HFF-Myc (cell line): ENCODE measurements at places on chromosomes 11 and 22.

- DNase-seq: no peak
Measured at GRCh38 chr11:38950867-38951266, 2352.8 kb upstream of the RAG2 start.

DNA sequence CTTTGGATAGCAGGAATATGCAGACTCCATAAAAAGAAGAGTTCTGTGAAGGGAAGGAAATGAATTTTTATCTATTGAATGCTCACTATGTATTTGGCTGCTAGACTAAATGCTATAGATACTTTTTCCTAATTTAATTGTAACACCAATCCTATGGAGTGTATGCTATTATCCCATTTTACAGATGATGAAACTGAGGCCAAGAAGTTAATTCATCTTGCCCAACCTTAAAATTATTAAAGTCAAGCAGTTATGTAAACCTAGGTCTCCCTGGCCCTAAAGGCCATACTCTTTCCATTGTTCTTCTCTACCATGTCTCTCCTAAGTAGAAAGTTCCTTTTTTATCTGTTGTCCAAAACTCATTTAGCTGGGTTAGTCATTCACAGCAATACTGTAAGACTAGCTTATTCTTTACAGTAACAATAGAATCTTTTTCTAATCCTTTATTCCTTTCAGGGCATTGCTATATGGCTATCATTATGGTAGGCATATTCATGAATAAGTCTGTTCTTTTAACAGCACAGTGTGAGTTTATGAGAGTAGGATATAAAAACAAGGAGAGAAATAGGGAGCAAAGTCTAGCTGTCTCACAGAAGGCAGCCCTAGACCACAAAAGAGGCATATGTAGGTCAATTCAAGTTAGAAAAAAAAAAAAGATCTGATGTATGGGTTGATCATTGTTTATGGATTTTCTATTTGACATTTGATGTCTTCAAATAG lies 50.5 kb downstream of the MAML2 start:
- DNase-seq: no peak

- no peak for DNase-seq
Measured at GRCh38 chr11:60343094-60343704, 16.1 kb downstream of the MS4A6E start.

DNA sequence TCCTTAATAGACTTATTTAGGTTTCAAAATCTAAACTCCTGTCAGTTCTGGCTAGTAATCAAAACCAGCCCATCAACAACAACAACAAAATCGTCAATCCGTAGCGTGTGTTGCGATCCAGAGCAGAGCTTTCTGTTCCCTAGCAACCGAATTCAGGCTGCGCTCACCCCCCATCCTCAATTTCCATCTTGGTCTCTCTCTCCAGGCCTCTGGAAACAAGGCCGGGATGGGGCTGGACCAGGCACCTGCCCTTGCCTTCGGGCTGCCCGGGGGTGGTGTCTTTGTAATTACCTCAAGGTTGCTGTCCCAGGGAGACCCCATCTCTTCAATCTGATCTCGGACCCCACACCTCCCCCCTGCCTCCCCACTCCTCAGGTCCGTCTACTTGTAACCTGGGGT lies 1341.5 kb downstream of the BRD1 start:
- DNase-seq: no peak

DNA sequence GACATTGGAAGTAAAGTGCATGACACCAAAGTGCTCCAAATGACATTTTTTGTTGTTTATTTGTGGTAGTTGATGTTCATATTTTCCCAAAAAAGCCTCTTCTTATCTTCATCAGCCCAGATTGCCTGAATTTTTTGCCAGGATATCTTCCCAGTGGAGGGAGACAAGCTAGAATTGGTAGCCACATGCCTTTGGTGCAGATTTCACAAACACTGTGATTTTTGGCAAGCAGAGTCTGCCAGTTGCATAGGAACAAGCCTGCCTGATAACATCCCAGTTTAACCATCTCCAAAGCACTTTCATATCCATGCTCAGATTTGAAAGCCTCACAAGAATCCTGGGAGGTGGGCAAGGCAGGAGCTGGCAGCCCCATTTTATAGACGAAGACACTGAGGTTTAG lies 102.3 kb upstream of the SYT13 start:
- no peak for DNase-seq

DNA sequence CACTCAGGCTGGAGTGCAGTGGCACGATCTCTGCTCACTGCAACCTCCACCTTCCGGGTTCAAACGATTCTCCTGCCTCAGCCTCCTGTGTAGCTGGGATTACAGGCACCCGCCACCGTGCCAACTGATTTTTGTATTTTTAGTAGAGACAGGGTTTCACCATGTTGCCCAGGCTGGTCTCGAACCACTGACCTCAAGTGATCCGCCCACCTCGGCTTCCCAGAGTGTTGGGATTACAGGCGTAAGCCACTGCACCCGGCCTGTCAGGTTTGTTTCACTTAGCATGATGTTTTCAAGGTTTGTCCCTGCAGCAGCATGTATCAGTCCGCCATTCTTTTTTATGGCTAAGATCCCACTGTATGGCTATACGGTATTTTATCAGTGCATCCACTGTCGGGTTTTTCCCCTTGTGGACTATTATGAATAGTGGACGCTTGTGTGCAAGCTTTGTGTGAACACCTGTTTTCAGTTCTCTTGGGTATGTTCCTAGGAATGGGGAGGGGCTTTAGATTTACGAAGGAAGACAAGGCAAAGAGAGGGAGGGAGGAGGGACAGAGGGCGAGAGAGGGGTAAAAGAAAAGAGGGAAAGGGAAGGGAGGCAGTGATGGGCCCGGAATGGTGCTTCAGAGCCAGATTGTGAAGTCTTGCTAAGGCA lies 13.9 kb upstream of the CDC42EP2 start:
- DNase-seq: no peak

DNA sequence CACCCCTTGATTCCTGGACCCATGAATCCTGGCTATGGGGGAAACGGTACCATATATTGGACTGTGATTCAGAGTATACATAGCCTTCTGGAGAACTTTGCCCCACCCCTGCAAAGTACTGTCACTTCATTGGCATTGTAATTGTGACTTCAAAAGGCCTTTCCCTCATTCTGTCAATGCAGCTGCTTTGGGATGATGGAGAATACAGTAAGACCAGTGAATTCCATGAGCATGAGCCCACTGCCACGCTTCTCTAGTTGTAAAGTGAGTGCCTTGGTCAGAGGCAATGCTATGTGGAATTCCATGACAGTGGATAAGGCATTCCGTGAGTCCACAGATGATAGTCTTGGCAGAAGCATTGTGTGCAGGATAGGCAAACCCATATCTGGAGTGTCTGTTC lies 25.7 kb upstream of the MSANTD2 start:
- no peak for DNase-seq

GRCh38 chr11:1131033-1131911 lies 26.5 kb upstream of the MUC5AC start:
- DNase-seq: no peak

- no peak for DNase-seq
Measured at GRCh38 chr11:73200256-73200655, 17.8 kb upstream of the P2RY2 start.

DNA sequence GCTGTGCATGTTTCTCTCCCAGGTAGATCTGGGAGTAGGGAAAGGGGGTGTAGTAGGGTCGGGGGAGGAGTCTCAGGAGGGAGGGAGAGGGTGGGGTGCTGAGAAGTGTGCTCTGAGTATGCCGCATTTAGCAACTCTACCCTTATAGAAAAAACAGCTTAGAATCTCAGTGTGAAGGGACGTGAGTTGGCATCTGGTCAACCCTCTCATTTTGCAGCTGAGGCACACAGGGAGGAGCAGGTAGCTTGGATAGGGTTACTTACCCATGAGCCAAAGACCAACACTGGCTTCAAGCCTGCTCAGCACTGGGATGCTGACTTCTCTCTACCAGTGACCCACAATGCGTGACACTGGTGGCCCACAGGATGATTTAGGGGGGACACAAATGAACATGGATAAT lies 95.9 kb downstream of the FBXO7 start:
- no peak for DNase-seq

GRCh38 chr22:31802575-31802974 lies 48.8 kb downstream of the DEPDC5 start:
- DNase-seq: no peak

GRCh38 chr11:62874851-62875250 lies 5.8 kb upstream of the SLC3A2 start:
- no peak for DNase-seq

DNA sequence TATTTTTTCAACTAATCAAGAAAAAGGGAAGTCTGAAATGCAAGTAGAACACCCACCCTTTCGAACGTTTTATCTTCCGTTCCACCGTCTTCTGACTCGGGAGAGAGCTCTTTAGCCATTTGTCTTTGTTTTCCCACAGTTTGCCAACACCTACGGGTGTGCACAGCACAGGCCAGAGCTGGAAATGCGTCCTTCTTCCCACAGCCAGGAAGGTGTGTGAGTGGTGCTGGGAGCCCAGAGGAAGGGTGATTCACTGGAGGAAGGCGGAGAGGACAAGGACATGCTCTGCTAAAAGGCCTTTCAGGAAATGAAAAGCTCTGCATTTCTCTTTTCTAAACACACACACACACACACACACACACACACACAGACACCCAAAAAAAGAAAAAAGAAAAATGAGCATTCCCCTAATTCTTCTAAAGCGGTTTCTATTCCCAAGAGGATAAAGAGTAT lies 18.5 kb downstream of the ENDOD1 start:
- no peak for DNase-seq
